ENCODE measurements at places on chromosomes 2 and 18. TPM values are rescaled to one million over a fixed set of nuclear protein-coding genes. Genes with fewer than 3 reads are reported as not detected.

- DNase-seq, result peak; percentile 34
Measured at GRCh38 chr2:19362094-19362754, 3.8 kb upstream of the OSR1 start.

DNA sequence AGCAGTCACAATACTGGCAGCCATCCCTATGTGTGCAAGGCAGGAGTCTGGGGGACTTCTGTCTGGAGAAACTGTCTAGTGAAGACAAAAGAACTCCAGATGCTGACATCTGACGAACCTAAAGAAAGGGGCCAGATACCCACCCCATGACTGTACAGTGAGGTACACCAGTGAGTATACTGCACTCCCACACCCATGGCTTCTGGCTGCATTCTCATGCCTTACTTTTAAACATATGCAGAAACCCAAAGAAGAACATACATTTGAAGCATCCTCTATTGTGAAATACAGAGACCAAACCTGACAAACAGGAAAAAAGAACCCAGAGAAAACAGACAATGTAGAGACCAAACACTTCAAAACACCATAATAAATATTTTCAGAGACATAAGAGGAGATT, 102.2 kb downstream of the ACTR3 start:
- DNase-seq, result no peak

GRCh38 chr2:176682278-176682677, 413.0 kb downstream of the MTX2 start:
- DNase-seq, result peak; percentile 5

DNA sequence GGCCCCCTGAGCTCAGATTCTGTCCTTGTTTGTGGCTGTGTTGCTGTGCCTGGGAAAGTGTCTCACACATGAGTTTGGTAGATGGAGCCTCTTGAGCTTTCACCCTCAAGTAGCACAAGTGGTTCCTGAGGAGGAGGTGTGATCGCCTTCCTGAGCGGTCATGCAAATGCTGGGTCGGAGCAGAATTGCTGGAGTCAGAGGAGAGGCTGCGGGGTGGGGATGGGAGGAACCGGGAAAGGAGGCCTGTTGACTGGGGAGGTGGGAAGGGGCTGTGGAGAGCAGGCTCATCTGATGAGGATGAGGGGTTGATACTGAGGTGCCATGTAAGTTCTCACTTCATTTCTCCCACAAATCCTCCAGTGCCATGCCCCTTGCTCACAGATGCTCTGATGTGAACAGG, 48.4 kb upstream of the ATG16L1 start:
- DNase-seq, result no peak

GRCh38 chr2:150733051-150733618, 245.7 kb upstream of the RND3 start:
- no peak for DNase-seq

Gene BCL2
- total RNA-seq, result 2.5 TPM

DNA sequence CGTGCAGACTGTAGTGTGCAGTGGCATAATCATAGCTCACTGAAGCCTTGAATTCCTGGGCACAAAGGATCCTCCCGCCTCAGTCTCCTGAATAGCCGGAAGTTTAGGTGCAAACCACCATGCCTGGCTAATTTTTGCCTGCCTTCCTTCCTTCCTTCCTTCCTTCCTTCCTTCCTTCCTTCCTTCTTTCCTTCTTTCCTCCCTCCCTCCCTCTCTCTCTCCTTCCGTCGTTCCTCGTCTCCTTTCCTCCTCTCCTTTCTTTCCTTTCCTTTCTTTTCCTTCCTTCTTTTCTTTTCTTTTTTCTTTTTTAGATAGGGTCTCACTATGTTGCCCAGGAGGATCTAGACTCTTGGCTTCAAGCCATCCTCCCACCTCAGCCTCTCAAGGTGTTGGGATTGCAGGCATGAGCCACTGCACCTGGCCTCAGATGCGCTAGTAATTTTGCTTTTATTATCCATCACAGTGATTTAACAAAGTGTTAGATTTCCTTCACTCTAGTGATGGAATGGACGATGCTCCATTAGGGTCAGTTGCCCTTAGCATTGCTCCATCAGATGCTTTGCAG, 6.6 kb upstream of the ANKRD29 start:
- DNase-seq, result no peak

DNA sequence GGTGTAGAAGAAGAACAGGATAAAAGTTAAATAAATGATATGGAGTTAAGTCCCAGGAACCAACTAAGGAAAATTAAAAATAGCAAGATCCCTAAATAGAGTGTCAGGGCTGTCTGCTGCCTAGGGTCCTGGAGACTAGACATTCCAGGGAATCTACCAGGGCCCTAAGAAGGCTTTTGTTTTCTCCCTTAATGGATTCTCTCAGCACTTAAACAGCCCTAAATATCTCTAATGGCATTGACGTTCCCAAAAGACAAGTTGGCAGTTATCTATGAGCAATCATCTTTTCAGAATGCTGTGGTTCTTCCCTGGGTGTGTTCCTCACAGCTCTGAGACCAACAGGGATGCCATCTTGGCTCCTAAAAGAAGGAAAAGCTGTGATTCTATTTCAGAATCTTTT, 616.3 kb downstream of the EPHA4 start:
- DNase-seq, result no peak

Gene POTEE
- not detected for total RNA-seq

Gene NT5DC4
- not detected for total RNA-seq

DNA sequence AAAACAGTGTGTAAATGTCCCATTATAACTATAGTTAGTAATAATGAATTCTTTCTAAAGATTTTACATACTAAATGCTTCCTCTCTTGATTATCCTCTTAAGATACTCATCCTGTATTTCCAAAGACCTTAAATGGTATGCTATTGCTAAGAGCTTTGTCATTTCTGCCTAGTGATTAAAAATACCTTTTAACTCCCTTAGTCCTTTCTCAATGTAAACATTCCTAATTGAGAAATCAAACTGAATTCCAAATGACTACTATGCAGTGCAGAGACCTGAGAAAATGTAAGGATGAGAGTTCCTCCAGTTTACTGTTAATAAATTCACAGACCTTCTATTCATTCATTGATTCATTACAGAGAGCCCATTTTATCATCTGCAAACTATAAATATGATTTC, 86.9 kb downstream of the SOS1 start:
- DNase-seq, result no peak

Gene CIDEA
- not detected for total RNA-seq

GRCh38 chr18:78525366-78526111, 454.1 kb upstream of the SALL3 start:
- DNase-seq, result peak; percentile 2

GRCh38 chr2:157887946-157888345, 11.8 kb upstream of the ACVR1 start:
- peak; percentile 37 for DNase-seq

DNA sequence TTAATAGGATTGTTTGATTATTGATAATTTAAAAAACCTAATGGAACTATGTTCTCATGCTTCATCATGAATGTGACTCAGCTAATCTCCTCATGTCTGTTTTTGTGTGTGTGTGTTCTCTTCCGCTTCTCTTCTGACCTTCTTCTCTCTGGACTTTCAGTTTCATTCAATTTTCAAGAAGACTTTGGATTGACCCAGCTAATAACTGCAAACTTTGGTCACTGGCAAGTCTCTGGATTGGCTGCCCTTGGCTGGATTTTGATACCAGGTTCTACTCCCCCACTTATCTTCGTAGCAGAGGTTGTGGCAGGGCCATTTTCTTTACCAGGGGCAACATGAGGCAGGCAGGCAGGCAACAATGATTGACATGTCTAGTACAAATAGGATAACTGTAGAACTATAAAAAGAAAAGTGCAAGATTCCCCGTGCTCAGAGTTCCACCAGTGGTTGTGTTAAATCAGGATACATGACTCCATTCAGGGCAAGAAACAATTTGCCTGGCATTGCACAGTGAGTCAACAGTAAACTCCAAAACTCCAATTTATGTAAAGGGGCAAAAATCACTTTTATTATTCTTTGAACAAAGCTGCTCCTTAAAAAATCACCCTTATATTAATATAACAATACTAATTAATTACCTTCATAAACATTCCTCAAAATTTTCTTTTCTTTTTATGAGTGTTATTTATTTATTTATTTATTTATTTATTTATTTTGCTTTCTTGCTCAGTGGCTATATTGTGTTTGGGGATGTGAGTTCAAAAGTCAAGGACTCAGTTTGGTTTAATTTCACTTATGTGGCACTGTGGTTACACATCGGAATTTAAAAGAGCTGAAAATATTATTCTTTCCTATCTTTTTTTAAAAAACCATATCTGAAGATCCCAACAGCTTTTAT, 167.6 kb downstream of the RND3 start:
- DNase-seq, result no peak

Gene MEP1B
- total RNA-seq, result not detected

GRCh38 chr2:4073026-4073569, 369.7 kb downstream of the DCDC2C start:
- no peak for DNase-seq

Gene SATB2
- total RNA-seq, result 10.3 TPM

GRCh38 chr2:88307817-88308216, 137.7 kb downstream of the THNSL2 start:
- peak; percentile 6 for DNase-seq

DNA sequence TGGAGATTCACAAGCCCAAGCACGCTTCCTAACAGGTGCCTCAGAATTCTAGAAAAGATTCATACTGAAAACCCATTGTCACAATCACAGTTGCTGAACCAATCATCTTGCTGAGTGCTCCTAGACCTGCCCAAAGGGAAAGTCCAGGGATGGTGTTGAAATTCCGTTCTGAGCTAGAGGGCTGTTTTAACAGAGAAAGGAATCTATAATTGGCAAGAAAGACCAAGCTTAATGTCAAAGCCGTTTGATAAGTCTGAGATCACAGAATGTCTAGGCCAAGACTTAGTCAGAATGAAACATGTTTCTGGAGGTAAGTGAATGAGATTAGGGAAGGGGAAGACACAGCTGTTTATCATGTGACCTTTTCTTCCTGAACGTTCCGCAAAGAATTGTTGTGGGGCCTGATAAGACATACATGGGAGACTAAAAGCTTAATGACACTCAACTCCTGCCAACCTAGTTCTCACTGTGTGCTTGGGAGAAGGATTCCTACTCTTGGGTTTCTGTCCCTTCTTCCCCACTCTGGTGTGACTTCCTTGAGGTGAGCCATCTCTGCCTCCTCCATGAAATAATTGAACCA, 27.5 kb downstream of the PMAIP1 start:
- DNase-seq, result no peak

DNA sequence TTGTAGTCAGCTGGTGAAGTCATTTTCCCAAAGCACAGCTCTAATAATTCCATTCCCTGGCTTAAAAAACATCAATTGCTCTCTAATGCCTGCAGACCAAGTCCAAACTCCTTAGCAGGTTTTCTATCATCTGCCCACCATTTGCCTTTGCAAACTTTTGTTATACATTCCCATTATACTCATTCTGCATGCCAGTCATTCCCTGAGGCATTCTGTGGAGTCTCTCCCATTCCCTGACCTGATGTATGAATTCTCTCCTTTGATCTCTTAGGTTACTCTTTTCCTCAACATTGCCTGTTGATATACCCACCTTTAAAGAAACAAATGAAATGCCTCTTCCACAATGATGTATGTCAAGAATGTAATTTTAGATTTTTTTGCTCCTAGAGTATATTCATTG, 852.0 kb upstream of the FSHR start:
- DNase-seq, result no peak

Gene SKA1
- total RNA-seq, result 47.3 TPM

Gene AMMECR1L
- total RNA-seq, result 7.9 TPM

DNA sequence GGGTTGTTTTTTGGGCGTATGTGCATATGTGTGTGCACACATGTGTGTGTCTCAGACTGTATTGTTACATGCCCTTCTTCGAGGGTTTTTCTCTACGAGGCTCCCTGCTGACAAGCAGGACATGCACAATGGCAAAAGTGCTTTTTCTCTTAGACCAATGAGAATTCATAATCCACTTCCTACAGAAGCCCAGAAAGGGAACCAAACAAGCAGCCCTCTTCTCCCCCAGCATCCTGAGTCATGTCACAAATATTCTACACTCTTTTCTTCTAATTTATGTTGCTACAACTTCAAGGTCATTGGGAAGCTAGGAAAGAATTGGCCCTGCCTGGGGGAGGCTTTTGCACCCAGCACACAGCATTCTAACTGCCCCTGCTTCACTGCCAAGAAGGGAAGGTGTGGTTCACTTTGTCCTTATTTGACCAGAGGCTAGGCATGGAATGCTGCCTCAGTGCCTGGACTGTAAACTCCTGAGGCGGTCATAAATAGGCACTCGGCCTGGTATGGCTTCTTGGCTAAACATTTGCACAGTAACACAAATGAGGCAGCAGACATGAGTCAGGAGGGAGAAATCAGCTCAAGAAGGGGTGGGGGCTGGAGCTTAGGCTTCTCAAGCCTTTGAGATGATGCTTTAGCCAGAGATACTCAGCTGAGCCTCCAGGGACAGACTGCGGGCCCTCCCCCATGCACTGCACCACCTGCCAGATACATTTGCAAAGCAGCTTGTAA, 92.7 kb upstream of the KLF7 start:
- peak; percentile 94 for DNase-seq

DNA sequence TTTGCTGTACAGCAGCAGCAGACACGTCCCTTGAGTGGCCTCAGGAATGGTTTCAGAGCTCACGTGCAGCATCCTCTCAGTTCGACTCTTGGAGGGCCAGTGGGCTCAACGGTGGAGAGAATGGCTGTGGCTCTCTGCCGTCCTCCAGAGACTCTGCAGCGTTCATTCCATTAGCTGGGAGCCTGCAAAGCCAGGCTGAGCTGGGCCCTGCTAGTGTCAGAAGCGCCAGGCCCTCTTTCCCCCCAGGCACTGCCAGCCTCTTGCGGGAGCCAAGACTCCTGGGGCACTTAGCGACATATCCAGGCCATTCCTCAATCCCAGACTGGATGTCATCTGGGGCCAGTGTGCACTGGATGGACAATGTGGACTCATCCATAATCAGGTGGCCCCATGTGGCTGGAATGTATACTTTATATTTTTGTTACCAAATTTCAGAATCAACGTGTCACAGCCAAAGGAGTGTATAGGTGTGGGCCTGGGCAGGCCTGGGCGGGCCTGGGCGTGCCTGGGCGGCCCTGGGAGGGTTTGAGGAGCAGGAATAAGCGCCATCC, 125.1 kb upstream of the EPAS1 start:
- no peak for DNase-seq

Gene HMSD
- not detected for total RNA-seq

Gene KCNK3
- 0.32 TPM for total RNA-seq

DNA sequence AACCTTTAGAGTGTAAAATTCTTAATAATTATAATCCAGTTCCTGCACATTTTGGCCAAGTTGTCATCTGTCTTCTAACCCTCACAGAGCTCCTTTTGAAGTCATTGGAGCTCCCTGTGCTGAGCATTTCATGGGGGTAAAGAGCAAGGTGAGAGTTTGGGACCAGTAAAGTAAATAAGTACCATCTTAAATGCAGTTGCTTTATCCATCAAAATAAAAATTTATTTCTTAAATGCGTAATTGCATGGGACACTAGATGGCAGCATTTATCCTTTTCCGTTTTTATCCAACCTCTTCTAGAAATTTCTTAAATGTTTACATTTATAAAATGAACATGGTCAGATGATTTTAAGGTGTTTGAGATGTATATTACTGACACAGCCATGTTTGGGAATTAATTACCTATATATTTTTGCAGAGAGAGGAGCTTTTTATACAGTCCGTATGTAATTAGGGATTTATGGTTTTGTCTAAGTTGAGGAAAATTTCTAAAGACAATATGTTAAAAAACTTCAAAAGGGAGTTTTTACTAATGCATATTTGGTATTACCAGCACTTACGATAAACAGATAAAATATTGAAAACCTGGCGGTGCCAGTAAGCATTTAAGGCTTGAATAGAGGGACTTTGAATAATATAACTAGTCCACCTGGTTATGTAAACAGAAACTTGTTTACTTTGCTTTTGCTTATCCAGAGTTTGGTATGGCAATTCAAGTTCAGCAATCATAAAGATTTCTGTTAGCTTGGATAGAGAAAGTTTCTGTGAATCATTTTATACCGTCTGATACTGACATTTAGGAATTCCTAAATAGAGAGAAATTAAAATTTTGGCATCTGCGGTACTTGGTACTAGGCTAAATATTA, 54.5 kb downstream of the ACSL3 start:
- peak; percentile 33 for DNase-seq
